ENCODE measurements at places on chromosomes 16 and 17.

- DNase-seq: no peak
These were observed 85.5 kb downstream of the SSH2 start for GRCh38 chr17:29844339-29845048.

GRCh38 chr17:10600571-10600970, 51.1 kb upstream of the MYH2 start:
- no peak for DNase-seq

GRCh38 chr16:29840240-29840639, 20.0 kb downstream of the MVP start:
- DNase-seq: no peak

DNA sequence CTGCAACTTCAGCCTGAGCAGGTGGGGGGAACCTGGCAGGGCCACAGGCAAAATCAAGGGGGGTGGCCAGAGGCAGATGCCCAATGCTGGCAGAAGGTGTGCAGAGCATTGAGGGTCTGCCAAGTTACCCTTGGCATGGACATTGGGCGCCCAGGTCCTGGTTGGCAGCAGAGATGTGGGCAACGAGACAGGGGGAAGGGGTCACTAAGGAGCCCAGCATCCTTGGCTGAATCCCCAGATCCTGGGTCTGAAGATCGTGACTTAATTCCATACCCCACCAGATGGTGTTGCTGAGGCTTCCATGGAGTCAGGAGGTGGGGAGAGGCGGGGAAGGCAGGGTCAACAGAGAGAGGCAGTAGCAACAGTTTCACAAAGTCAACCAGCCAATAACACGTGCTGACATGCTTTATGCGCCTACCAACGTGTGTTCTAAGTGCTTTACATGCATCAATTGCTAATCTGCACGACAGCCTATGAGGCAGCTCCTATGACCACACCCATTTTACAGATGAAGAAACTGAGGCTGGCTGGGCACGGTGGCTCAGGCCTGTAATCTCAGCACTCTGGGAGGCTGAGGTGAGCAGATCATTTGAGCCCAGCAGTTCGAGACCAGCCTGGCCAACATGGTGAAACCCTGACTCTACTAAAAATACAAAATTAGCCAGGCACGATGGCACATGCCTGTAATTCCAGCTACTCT, 83.3 kb downstream of the GSG1L start:
- DNase-seq: no peak

GRCh38 chr16:7400117-7400890, 67.7 kb downstream of the RBFOX1 start:
- DNase-seq: no peak

DNA sequence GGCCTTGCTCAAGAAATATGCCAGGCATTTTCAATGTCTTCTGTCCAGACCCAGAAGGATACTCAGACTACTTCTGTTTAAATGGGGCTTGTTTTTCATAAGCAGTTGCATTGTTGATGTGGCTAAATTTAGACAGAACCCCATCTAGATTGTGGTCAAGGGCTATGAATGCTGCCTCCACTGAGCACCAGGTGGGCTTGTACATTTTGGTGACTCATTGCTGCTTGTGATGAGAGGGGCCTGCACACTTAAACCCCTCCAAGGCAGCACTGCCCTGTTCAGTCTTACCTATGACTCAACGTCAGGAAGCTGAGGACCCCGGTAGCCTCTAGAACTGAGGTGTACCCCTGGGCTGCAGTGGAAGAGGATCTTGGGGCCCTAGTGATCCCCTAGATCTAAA, 144.0 kb downstream of the PRKCA start:
- no peak for DNase-seq

GRCh38 chr17:32335687-32336086, 6.3 kb downstream of the C17orf75 start:
- DNase-seq: no peak

- no peak for DNase-seq
These were observed 14.6 kb upstream of the CIBAR2 start for GRCh38 chr16:85126705-85127378.
